ENCODE measurements at places on chromosomes 11 and 22.

DNA sequence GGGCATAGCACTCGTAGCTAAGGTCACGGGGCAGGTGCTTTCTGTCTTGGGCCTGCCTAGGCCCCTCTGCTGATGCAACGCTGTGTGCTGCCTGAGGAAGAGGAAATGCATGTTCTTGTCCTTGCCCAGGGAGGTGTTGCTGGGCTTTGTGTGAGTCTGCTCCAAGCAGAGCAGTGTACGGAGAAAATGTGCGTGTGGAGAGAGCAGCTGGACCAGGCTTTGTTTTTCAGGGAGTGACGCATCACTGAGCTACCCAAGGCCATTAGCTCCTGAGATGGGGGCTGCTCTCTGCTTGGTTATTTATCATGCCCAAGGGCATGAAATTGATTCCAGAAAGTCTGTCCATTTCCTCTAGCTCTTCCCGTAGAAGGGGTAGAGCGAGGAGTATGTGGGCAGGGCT lies 82.9 kb upstream of the THY1 start:
- DNase-seq, result no peak

GRCh38 chr22:46111645-46112306 lies 38.5 kb upstream of the PPARA start:
- DNase-seq, result no peak

- no peak for DNase-seq
Observed at GRCh38 chr11:97463891-97464290, 1074.1 kb downstream of the JRKL start.

DNA sequence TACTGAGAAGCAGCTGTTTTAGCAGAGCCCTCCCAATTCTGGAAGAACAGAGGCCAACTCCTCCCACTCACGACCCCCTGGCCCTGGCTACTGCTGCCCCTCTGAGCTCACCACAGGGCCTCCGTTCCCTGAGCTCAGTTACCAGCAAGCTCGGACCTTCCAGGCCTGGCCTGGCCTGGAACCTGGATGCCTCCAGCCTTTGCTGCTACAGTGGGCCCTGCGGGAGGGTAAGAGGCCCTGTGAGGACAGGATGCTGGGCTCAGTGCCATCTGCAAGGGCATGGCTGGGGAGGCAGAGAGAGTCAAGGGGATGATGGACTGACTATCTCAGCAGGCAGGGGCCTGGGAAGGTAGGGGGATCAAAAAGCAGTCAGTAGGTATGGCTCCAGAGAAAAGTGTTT lies 209.9 kb upstream of the NCAM1 start:
- no peak for DNase-seq

- DNase-seq, result no peak
Observed at GRCh38 chr11:123018702-123019101, 37.1 kb upstream of the BSX start.

GRCh38 chr11:73288192-73288872 lies 16.2 kb downstream of the P2RY6 start:
- DNase-seq, result no peak

DNA sequence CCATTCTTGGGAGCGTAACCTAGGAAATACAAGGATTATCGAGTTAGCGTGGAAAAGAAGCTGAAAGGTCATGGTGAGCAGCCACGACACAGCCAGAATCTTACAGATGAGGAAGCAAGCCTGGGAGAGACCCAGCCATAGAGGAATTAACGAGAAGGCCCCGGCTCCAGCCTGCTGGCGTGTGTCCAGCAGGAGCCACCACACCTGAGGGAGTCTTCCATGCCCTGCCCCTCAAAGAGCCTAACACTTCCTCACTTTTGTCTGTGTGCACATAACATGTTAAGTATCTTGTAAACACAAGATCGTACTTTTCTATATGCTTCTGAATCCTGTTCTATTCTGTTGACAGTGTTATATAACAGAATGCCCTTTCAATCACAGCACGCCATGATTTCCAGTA lies 18.1 kb downstream of the CECR2 start:
- no peak for DNase-seq

- peak; percentile 30 for DNase-seq
Observed at GRCh38 chr11:95923439-95923727, 524 bp downstream of the MTMR2 start.

DNA sequence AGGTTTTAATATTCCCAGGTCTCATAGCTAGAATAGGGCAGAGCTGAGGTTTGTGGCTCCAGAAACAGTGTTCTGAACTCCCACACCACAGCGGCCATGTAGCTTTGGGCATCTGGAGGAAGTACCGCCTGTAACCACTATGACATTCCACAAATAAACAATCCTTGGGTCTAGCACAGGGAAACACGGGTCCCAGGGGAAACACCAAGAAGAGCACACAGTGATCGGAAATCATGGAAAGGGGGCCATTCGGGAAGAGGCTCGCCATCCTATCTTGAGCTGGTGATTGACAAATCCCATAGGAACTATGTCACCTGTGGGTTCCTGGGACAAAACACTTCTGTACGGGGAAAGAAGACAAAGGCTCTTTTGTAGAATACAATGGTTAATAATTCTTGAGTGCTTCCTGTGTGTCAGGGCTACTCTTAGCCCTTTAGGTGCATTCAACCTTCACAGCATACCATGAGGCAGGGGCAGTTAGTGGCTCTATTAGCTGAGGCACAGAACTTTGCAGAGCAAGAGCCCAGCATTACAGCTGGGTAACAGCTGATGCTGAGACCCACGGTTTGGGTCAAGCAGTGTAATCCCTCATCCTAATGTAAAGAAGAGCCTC lies 514.2 kb downstream of the NTM start:
- no peak for DNase-seq

- peak; percentile 44 for DNase-seq
Observed at GRCh38 chr22:42930810-42931420, 73.8 kb upstream of the ARFGAP3 start.

DNA sequence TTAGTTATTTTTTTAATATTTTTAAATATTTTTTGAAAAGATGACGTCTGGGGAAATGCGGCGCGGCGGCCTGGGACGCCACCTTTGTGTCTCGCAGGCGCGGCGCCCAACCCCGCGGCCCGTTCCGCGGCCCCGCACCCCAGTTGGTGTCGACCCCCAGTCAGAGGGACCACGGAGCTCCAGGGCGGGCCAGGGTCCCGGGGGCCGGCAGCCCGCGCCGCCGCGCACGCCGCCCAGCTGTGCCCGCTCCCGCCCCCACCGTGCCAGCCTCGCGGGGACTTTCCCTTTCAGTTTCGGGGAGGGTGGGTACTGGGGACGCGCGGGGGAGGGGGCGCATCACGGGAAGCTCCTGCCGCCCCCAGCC lies 1.6 kb downstream of the CCND1 start:
- DNase-seq, result no peak

GRCh38 chr11:10622957-10623791 lies 54.7 kb upstream of the LYVE1 start:
- DNase-seq, result no peak

GRCh38 chr22:49551897-49552614 lies 275.6 kb downstream of the BRD1 start:
- DNase-seq, result no peak

DNA sequence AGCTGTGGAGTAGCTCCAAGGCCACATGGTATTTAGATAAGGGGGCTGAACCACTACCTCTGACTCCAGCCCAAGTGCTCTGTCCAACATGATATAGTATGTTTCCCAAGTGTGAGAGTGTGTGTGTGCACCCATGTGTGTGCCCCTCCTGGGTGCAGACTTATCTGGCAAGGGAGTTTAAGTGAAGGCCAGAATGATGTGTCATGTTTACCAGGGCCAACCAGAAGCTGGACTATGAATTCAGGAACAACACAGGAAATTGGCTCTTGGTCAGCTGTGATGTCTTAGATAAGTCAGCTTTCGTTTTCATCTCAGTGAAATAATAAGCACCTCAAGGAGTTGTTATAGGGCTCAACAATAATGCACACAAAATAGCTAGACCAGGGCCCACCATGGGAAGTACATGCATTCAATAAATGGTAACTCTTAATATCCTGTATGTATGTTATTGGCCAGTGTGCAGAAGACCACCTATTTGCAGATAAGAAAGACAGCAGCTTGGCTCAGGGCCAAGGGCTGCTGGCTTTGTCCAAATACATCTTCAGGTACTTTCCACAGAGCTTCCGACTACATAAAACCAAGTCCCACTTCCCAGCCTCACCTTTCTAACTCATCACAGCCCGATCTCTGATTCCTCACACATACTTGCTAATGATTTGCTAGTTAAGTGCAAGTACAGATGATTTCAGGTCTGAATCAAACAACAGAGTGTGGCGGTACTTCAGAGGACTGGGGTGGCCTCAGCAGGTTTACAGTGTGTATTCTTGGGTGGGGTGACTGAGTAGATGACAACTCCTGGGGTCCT lies 120.9 kb downstream of the ME3 start:
- DNase-seq, result peak; percentile 57

DNA sequence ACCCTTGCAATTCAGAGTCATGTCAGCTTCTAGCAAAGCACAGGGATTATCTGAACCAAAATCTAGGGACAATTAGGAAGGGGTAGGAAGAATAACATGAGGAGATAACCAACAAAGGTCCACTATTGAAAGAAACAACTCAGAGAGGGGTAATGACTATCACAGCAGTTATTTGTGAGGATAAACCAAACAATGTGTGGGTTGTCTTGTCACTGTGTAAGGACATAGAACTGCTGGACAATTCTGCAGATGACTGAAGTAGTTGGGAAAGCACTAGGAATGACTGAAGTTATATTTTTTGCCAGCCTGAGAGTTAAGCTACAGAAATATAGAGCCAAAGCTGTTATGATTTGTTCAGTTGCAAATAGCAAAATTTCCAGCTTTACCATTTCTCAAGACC lies 858.4 kb upstream of the CCDC90B start:
- DNase-seq, result no peak

- DNase-seq, result no peak
Observed at GRCh38 chr11:36790526-36790925, 192.5 kb upstream of the RAG2 start.

GRCh38 chr11:45457649-45458048 lies 171.5 kb upstream of the SYT13 start:
- no peak for DNase-seq

GRCh38 chr22:42268852-42269410 lies 1.5 kb downstream of the TCF20 start:
- peak; percentile 19 for DNase-seq

DNA sequence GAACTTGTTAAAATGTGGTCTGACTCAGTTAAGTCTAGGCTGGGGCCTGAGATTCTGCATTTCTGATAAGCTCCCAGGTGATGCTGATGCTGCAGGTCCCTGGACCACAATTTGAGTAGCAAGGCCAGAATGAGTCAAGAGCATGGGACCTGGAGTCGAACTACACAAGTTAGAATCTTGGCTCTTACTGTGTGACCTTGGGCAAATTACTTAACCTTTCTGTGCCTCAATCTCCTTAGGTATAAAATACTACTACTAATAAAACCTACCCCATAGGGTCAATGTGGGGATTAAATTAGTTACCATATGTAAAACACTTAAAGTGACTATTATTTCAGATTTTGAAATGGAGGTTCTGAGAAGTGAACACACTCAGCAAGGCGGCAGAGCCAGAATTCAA lies 34.3 kb downstream of the GDPD5 start:
- no peak for DNase-seq

- DNase-seq, result no peak
Observed at GRCh38 chr11:96207459-96208449, 135.2 kb downstream of the MAML2 start.

GRCh38 chr11:117855186-117855845 lies 21.1 kb downstream of the FXYD6 start:
- DNase-seq, result no peak

- DNase-seq, result peak; percentile 98
Observed at GRCh38 chr11:64334764-64335735, 5.0 kb upstream of the CCDC88B start.

GRCh38 chr11:12066799-12067508 lies 43.4 kb upstream of the MICAL2 start:
- DNase-seq, result no peak

DNA sequence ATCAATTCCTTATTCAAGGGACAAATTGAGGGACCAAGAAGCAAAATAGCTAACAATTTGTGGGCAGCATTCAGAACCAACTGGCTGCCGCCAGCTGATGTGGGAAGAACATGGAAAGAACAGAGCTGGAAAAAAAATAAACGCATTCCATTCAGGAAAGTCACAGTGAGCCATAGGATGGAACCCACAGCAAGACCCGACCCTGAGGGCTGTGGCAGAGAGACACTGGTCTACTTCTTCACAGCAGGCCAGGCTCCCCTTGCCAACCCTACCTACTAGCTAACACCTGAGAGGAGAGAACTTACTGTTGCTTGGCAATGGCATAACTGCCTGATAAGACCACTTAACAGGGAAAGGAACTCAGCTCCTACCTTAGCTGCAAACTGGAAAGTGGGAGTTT lies 123.5 kb upstream of the APOA1 start:
- no peak for DNase-seq

GRCh38 chr11:76747915-76748860 lies 35.0 kb upstream of the TSKU start:
- no peak for DNase-seq

DNA sequence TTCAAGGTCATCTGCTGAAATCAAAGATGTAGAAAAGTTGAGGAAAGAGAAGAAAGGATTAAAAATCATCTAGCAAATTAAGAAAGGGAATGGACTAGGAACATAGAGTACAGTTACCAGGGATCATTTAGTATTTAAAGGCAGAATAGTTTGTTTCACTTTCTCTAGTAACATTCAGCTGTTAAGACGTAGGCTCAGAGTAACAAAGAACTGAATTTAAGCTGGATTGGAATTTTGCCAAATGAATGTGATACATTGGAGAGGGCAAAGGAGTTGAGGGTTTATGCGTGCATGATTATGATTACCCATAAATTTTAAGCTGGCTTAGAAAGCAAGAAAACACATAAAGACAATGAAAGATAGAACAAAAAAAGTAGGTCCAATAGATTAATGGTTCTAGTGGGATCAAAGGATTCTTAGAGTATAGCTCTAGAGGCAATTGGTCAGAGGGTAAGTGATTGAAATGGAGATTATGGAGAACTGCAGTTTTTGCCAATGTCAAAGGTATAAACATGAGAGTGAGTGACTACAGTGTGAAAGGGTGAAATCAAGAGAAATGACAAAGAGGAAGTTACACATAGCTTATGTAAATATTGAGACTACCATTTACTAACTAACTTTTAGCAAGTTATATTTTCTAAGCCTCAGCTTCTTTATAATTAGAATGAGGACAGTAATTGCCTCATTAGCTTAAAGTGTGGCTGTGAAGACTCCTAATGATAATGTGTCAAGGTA lies 190.0 kb downstream of the GRIA4 start:
- no peak for DNase-seq

- DNase-seq, result peak; percentile 76
Observed at GRCh38 chr11:46119352-46120216, 1.7 kb downstream of the PHF21A start.
